ENCODE measurements at places on chromosomes 1 and 21.
A peak's percentile ranks its signal among the peaks of the same experiment; 100 is the strongest.

- DNase-seq = no peak
These were observed 141.9 kb upstream of the TNR start for GRCh38 chr1:175885326-175885725.

DNA sequence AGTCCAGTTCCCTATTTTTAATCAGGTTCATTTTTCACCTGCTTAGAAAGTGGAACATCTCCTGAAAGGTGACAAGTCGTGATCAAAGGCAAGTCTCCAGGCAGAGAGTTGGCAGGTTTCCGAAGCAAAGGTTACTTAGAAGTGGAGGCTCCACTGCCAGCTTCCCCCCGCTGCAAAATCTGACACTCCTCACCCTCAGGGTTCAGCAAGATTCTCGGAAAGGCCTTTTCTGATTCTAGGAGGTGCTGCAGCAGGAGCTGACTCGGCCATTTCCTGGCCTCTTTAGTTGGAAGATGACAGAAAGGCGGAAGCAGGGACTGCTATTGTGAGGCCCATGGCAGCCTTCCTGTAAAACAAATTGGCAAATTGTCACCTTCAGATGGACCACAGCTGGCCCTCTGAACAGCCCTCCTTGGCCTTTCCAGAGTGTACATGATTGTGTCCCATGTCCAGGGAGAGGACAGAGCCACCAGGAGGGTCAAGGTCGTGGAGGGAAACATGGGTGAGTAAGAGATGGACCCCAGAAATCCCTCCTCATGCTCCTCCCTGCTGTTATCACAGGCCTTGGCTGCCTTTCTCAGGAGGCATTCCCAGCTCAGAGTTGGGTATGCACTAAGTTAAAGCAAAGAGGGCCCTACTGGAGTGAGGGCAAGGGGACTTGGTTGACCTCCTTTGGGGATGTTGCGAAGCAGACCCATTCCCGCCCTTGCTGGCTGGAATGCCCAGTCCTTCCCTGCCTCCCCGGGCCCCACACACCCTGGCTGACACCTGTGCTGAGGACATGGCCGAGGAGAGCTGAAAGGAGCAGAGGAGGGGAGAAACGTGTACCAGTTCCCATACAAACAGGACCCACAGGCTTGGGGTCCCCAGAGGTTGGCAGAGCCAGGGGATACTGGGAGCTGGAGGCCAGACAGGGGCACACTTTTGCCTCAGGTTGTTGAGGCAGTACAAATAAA is 115.5 kb upstream of the IRF2BP2 start:
- peak; percentile 69 for DNase-seq

DNA sequence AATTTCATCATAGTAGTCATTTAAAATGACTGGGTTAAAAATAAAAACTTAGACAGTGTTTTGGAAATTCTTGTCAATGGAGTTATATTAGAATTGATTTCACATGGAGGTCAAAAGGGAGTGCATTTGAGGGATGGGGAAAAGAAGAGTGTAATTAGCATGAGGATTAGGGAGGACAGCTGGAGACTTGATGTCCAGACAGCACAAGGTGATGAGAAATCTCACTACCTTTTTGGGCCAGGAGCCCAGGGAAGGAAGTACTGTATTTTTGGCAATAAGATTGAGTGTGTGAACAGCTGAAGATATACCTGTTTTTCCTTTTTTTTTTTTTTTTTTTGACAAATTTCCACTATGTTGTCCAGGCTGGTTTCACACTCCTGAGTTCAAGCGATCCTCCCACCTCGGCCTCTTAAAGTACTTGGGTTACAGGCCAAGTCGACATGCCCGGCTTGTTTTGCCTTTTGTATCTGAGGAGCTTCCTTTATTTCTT is 163.6 kb downstream of the PAPPA2 start:
- no peak for DNase-seq

- no peak for DNase-seq
These were observed 3.1 kb upstream of the SLC1A7 start for GRCh38 chr1:53145619-53145941.

GRCh38 chr1:90722874-90723589 is 5.9 kb upstream of the BARHL2 start:
- no peak for DNase-seq

DNA sequence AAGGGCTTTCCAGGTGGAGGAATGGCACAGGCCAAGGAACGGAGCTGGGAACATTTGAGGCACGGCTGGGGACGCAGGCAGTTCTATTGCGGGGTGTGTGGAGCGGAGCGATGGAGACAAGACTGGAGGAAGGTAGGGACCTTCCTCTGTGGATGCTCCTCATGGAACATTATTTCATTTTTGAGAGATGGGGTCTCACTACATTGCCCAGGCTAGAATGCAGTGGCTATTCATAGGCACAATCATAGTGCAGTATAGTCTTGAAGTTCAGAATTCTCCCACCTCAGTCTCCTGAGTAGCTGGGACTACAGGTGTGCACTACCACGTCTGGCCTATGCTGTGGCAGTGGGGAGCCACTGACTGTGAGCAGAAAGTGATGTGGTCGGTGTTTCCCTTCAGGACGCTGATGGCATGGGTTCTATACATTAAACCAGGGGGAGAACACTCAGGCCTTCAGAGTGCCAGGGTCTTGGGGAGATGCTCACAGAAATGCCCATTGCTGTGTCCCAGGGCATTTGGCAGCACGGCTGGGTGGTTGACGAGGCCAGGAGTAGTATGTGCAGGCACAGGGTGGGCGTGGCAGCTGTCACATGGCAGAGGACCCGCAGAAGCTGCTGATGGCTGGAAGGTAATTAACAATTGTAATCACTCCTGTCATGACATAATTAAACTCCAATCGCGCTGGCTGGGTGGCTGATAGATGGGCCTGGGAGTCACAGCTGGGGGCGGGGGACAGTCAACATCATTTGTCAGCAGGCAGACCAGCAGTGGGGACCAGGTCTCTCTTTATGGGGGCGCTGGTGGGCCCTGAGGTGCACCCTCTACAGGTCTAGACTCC is 40.8 kb upstream of the ACOT11 start:
- no peak for DNase-seq

- no peak for DNase-seq
These were observed 303.7 kb downstream of the HLX start for GRCh38 chr1:221182791-221183533.

DNA sequence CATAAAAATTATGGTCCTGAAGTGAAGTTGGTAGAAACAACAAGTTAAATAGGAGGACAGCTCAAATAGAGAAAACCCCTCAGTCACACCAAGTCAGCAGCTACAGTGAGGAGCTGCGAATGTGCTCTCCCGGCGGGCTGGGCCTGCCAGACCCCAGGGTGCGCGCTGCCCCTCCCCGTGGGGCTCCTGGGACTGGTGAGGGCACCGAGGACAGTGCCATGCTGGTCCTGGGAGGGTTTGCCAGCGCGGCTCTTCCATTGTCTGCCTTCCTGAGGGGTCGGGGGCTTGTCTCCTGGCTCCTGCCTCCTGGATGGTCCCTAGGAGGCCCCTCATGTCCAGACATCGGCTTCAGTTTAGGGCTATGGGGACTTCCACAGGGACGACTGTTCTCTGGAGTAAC is 121.8 kb downstream of the PCBP3 start:
- DNase-seq = no peak

DNA sequence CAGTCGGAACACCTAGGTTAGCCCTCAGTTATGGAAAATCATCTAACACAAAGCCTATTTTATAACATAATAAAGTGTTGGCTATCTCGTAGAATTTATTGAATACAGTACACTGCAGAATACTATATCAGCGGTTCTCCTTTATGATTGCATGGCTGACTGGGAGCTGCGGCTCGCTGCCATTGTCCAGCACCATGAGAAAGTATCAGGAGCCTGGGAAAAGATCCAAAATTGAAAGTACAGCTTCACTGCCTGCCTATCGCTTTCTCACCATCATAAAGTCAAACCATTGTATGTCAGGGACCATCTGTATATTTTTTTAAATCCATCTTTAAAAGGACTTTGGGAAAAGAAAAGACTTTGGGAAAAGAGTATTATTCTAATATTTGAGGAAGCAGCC is 111.9 kb upstream of the RAVER2 start:
- DNase-seq = no peak
